ENCODE measurements at places on chromosomes 16 and 17.

GRCh38 chr16:22423716-22424115, 49.3 kb upstream of the CDR2 start:
- no peaks in the 10 kb centered on the region for H3K27me3 ChIP-seq
- DNase-seq = no peak
- H3K4me3 ChIP-seq = no peak overlapping the region
- no peak overlapping the region for H3K27ac ChIP-seq
- H3K4me1 ChIP-seq = no peaks in the 10 kb centered on the region
- peaks cover 8% of the 10 kb centered on the region for H3K36me3 ChIP-seq

DNA sequence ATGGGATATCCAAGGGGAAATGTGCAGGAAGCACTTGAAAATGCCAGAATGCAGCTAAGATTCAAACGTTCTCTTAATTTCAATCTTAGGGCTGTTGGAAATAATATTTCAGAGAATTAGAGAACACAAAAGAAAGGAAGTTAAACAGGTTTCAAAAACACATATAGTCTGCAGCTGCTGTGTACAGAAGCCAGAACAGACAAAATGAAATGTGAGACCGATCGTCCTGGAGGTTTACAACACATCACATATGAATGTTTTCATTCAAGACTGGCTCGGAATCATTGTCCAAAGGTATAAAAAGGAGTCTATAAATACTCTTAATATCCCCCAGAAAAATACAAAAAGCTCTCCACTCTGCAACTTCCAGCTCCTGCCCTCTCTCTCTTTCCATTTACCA, 14.3 kb downstream of the CYTH1 start:
- no peak overlapping the region for H3K27ac ChIP-seq
- peaks cover 8% of the 10 kb centered on the region for H3K4me1 ChIP-seq
- no peaks in the 10 kb centered on the region for H3K27me3 ChIP-seq
- H3K4me3 ChIP-seq = no peak overlapping the region
- no peak for DNase-seq

GRCh38 chr17:56222255-56222654, 69.0 kb downstream of the ANKFN1 start:
- no peak overlapping the region for H3K27ac ChIP-seq
- DNase-seq = no peak
- H3K27me3 ChIP-seq = no peaks in the 10 kb centered on the region
- H3K36me3 ChIP-seq = no peaks in the 10 kb centered on the region
- no peaks in the 10 kb centered on the region for H3K4me1 ChIP-seq

DNA sequence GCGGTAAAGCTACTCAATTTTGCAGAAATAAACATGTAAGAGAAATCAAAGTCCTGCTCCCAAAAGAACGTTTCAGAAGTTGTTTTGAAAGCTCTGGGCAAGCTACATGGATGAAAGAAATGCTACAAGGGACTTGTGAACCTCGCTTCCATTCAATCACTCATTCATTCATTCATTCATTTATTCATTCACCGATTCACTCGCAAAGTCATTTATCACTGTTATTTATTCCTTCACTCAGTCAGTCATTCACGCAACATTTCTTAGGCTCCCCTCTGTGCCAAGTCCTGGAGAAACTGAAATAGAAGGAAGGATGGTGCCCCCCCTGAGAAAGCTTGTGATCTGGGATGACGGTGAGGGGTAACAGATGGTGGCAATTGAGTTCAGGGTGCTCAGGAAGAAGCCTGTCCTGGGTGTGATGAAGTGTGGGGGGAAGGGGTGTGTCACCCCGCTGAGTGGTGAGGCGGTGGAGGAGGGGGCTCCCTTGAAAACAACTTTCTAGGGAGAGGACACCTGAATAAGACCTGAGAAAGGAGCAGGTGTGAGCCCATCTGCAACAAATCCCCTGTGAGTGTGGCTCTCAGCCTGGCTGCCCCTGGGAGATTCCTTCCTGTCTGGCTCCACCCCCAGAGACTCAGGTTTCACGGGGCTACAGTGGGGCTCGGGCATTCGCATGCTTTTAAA, 36.3 kb upstream of the PRSS54 start:
- no peak overlapping the region for H3K4me3 ChIP-seq
- no peaks in the 10 kb centered on the region for H3K4me1 ChIP-seq
- H3K36me3 ChIP-seq = no peaks in the 10 kb centered on the region
- H3K27me3 ChIP-seq = no peaks in the 10 kb centered on the region

DNA sequence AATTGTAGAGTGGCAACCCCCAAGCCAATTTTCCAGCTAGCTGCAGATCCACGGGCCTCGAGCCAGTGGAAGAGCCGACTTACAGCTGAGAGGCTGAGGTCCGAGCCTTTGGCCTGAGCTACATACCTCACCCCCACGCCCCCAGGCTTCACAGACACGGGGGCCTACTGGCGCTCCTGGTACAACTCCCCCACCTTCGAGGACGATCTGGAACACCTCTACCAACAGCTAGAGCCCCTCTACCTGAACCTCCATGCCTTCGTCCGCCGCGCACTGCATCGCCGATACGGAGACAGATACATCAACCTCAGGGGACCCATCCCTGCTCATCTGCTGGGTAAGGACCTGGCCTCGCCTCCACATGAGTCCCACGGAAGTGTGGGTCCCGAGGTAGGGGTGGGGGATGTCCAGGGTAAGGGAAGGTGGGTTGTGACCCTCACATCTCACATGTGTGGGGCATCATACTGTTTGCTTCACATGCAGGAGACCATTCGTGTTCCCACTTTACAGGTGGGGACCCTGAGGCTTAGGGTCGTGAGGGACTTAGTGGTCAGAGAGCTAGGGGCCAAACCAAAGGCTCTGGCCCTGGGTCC, 3.4 kb downstream of the ACE start:
- no peaks in the 10 kb centered on the region for H3K36me3 ChIP-seq
- DNase-seq = no peak
- H3K4me1 ChIP-seq = peaks cover 8% of the 10 kb centered on the region
- H3K27ac ChIP-seq = no peak overlapping the region
- H3K27me3 ChIP-seq = peaks cover 2% of the 10 kb centered on the region

- no peaks in the 10 kb centered on the region for H3K27me3 ChIP-seq
- H3K36me3 ChIP-seq = peaks cover 23% of the 10 kb centered on the region
- H3K4me1 ChIP-seq = peaks cover 64% of the 10 kb centered on the region
- H3K27ac ChIP-seq = peak overlapping the region; percentile 88
- H3K4me3 ChIP-seq = peak overlapping the region; percentile 85
Measured at GRCh38 chr16:30355954-30356308, 823 bp upstream of the CD2BP2 start.

DNA sequence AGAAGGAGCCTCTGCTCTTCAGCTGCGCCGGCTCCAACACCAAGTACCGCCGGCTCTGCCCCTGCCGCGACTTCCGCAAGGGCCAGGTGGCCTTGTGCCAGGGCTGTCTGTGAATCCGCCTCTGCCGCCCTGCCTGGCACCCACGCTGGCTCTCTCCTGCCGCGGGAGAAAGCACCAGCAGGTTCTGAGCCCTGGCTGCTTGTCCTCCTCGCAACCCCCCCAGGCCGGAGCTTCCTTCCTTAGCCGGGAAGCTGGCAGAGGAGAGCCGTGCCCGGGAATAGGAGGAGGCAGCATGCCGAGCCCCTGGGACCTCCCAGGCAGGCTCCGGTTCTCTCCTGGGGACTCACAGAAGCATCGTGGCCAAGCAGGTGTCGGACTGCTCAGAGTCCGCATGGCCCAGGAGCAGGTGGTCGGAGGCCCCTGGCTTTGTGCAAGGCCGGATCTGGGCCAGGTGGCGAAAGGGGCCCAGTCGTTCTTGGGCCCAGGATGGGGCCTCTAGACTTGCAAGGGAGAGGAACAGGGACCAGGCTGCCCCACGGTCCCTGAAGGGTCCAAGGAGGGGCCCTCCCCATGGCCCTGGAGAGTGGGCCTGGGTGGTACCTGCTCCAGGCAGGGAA, 80.6 kb downstream of the MGAT5B start:
- H3K4me1 ChIP-seq = no peaks in the 10 kb centered on the region
- H3K36me3 ChIP-seq = no peaks in the 10 kb centered on the region
- no peak overlapping the region for H3K4me3 ChIP-seq
- no peak for DNase-seq
- H3K27me3 ChIP-seq = no peaks in the 10 kb centered on the region

- no peaks in the 10 kb centered on the region for H3K36me3 ChIP-seq
- H3K4me1 ChIP-seq = peaks cover 7% of the 10 kb centered on the region
- H3K27me3 ChIP-seq = no peaks in the 10 kb centered on the region
- H3K4me3 ChIP-seq = no peak overlapping the region
- DNase-seq = no peak
Measured at GRCh38 chr17:42281571-42282096, 5.4 kb upstream of the STAT5B start.

DNA sequence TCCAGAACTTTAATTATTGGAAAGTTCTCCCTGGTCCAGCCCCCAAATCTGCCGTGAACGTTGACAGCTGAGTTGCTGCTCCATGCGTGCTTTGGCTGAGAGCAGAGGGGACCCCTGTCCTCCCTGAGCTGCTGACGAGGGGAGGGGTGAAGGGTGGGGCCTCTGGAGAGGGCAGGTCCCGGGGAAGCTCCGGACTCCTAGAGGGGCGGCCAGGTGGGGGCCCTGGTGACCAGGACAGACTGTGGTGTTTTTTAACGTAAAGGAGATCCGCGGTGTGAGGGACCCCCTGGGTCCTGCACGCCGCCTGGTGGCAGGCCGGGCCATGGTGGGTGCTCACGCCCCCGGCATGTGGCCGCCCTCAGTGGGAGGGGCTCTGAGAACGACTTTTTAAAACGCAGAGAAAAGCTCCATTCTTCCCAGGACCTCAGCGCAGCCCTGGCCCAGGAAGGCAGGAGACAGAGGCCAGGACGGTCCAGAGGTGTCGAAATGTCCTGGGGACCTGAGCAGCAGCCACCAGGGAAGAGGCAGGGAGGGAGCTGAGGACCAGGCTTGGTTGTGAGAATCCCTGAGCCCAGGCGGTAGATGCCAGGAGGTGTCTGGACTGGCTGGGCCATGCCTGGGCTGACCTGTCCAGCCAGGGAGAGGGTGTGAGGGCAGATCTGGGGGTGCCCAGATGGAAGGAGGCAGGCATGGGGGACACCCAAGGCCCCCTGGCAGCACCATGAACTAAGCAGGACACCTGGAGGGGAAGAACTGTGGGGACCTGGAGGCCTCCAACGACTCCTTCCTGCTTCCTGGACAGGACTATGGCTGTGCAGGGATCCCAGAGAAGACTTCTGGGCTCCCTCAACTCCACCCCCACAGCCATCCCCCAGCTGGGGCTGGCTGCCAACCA, at the start of gene MC1R:
Gene MC1R (plus strand): TSS at position 410 of the 895 bp plus-strand sequence. CDS start 397 bp downstream, at position 807.
- H3K4me1 ChIP-seq = peaks cover 2% of the 10 kb centered on the region
- DNase-seq = no peak
- H3K36me3 ChIP-seq = no peaks in the 10 kb centered on the region
- H3K4me3 ChIP-seq = no peak within 1 kb of the TSS

GRCh38 chr17:36703860-36704266, 102.5 kb downstream of the MRM1 start:
- no peaks in the 10 kb centered on the region for H3K27me3 ChIP-seq
- H3K27ac ChIP-seq = no peak overlapping the region
- no peaks in the 10 kb centered on the region for H3K4me1 ChIP-seq
- no peak overlapping the region for H3K4me3 ChIP-seq

- no peak overlapping the region for H3K4me3 ChIP-seq
- H3K36me3 ChIP-seq = peaks cover 5% of the 10 kb centered on the region
- no peaks in the 10 kb centered on the region for H3K4me1 ChIP-seq
- no peaks in the 10 kb centered on the region for H3K27me3 ChIP-seq
- DNase-seq = no peak
Measured at GRCh38 chr17:46089389-46089965, 90.4 kb downstream of the STH start.

DNA sequence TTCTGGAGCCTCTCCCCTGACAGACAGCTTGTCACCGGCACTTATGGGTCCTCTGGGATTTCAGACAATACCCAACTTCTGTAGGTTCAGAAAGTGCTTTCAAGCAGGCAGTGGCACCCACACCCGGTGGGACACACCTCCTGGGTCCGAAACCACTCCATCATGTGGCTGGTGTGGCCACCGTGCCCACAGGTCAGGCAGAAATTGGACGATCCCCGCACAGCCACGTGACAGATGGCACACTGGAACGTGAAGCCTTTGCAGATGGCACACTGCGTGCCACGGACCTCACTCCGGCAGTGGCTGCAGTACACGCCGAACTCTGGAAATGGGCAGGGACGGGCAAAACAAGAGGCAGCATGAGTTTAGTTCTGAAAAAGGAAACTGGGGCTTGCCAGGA, 99.5 kb upstream of the FA2H start:
- H3K36me3 ChIP-seq = peaks cover 18% of the 10 kb centered on the region
- H3K4me3 ChIP-seq = no peak overlapping the region
- no peaks in the 10 kb centered on the region for H3K4me1 ChIP-seq
- no peaks in the 10 kb centered on the region for H3K27me3 ChIP-seq
- DNase-seq = no peak
- no peak overlapping the region for H3K27ac ChIP-seq

Data from liver (tissue), 10 donors.